ENCODE measurements at places on chromosomes 2 and 18. TPM values are rescaled to one million over a fixed set of nuclear protein-coding genes. Genes with fewer than 3 reads are reported as not detected.

INPP5D gene
- 333 TPM for total RNA-seq

IHH gene
- 60.1 TPM for total RNA-seq

ANKRD30BL gene
- total RNA-seq, result not detected

AQP12A gene
- total RNA-seq, result not detected

KIAA1328 gene
- 51.2 TPM for total RNA-seq

ERBB4 gene
- total RNA-seq, result not detected

OSR1 gene
- 5.0 TPM for total RNA-seq

GAD1 gene
- total RNA-seq, result not detected

LRRC30 gene
- total RNA-seq, result not detected

CCDC138 gene
- total RNA-seq, result 33.8 TPM

TMEM163 gene
- total RNA-seq, result not detected

TEX44 gene
- not detected for total RNA-seq

SATB2 gene
- total RNA-seq, result 87.2 TPM

SLC40A1 gene
- 170 TPM for total RNA-seq

CEP192 gene
- 44.6 TPM for total RNA-seq

CROCC2 gene
- not detected for total RNA-seq

MERTK gene
- 9.8 TPM for total RNA-seq

STPG4 gene
- 5.8 TPM for total RNA-seq

GREB1L gene
- total RNA-seq, result 3.3 TPM

KIF1A gene
- total RNA-seq, result 6.0 TPM

KLHL41 gene
- total RNA-seq, result not detected

MAP3K19 gene
- total RNA-seq, result not detected

COA5 gene
- total RNA-seq, result 25.6 TPM

GAREM2 gene
- 0.85 TPM for total RNA-seq

ANKRD44 gene
- total RNA-seq, result 31.0 TPM

RUFY4 gene
- total RNA-seq, result not detected

PLCL1 gene
- total RNA-seq, result 2.8 TPM

OSBPL6 gene
- total RNA-seq, result 4.1 TPM

ALPP gene
- not detected for total RNA-seq

NXPH2 gene
- not detected for total RNA-seq

UGT1A10 gene
- total RNA-seq, result 19.0 TPM

GPD2 gene
- total RNA-seq, result 78.2 TPM

SLC66A3 gene
- 18.4 TPM for total RNA-seq

CYTIP gene
- total RNA-seq, result 21.7 TPM

HS1BP3 gene
- 34.7 TPM for total RNA-seq

SERPINB4 gene
- not detected for total RNA-seq

CDH2 gene
- total RNA-seq, result 1.3 TPM

PXDN gene
- 7.5 TPM for total RNA-seq

TUBB8B gene
- not detected for total RNA-seq

SLC4A3 gene
- total RNA-seq, result not detected

GULP1 gene
- total RNA-seq, result 101 TPM

CCDC88A gene
- total RNA-seq, result 95.7 TPM

RNF125 gene
- 15.8 TPM for total RNA-seq

ELOA2 gene
- total RNA-seq, result not detected

CNDP2 gene
- 283 TPM for total RNA-seq

UGT1A3 gene
- not detected for total RNA-seq

CYP27A1 gene
- 198 TPM for total RNA-seq

PRSS56 gene
- not detected for total RNA-seq

SCN3A gene
- total RNA-seq, result 1.1 TPM

COL3A1 gene
- total RNA-seq, result 33.9 TPM

CD28 gene
- total RNA-seq, result 0.85 TPM

DNAJC5G gene
- not detected for total RNA-seq

ACADL gene
- total RNA-seq, result 2.5 TPM

PLGLB2 gene
- total RNA-seq, result not detected

ACVR1C gene
- 4.1 TPM for total RNA-seq

Data from Peyer's patch (tissue), 4 donors.